ENCODE measurements at places on chromosomes 6 and 20. TPM values are rescaled to one million over a fixed set of nuclear protein-coding genes. Genes with fewer than 3 reads are reported as not detected.

The LEMD2 gene
- total RNA-seq: 34.4 TPM

The PARD6B gene
- 13.2 TPM for total RNA-seq

The GPX5 gene
- total RNA-seq: not detected

The MUC22 gene
- not detected for total RNA-seq

DNA sequence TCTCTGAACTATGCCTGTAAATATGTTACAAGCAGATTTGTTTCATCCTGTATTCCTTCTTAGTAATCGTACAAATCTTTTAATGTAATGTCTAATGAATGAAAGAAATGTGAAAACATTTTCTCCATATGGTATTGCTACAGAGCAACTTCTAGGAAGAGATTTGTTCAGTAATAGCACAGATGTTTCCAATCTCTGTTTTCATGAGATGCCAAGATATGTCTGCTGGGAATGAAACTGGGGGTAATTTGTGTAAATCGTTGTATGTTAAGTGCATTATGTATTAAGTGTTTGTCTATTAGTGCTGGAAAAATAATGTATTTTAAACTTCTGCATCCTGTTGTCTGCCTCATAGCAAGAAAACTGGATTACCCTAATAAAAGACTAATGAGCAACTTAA is 722.2 kb upstream of the EYS start:
- H3K4me3 ChIP-seq: no peak overlapping the region
- H3K27me3 ChIP-seq: no peaks in the 10 kb centered on the region
- H3K4me1 ChIP-seq: no peaks in the 10 kb centered on the region

DNA sequence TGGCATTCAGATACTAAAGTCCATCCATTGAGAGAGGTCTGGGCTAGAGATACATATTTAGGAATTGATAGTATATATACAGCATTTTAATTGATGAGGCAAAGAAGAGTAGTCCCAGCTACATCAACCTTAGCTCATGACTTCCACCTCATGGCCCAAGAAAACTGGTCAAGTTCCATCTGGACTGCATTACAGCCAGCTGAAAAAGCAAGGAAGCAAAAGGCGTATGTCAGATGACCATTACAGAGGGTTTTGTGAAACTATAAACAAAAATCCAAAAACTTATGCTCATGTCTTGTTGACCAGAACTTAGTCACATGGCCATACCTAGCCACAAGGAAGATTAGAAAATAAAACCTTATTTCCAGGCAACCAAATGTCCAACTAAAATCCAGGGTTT is 46.8 kb upstream of the RNF146 start:
- no peaks in the 10 kb centered on the region for H3K36me3 ChIP-seq
- no peaks in the 10 kb centered on the region for H3K4me1 ChIP-seq
- H3K27me3 ChIP-seq: no peaks in the 10 kb centered on the region
- H3K4me3 ChIP-seq: no peak overlapping the region

DNA sequence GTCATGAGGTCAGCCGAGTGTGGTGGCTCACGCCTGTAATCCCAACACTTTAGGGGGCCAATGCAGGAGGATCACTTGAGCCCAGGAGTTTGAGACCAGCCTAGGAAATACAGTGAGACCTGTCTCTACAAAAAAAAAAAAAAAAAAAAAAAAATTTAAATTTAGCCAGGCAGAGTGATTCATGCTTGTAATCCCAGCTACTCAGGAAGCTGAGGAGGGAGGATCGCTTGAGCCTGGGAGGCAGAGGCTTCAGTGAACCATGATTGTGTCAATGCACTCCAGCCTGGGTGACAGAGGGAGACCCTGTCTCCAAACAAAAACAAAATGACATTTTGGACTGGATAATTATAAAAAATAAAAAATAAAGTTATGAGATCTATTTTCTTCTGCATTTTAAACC is 56.2 kb downstream of the ADGRF1 start:
- H3K27ac ChIP-seq: no peak overlapping the region
- no peak overlapping the region for H3K4me3 ChIP-seq
- H3K36me3 ChIP-seq: no peaks in the 10 kb centered on the region
- no peaks in the 10 kb centered on the region for H3K4me1 ChIP-seq
- H3K27me3 ChIP-seq: no peaks in the 10 kb centered on the region

GRCh38 chr20:50360218-50360672 is 149.9 kb upstream of the PTPN1 start:
- DNase-seq: no peak
- no peaks in the 10 kb centered on the region for H3K4me1 ChIP-seq
- no peaks in the 10 kb centered on the region for H3K36me3 ChIP-seq
- no peaks in the 10 kb centered on the region for H3K27me3 ChIP-seq
- H3K4me3 ChIP-seq: no peak overlapping the region
- no peak overlapping the region for H3K27ac ChIP-seq

GRCh38 chr6:110778333-110778732 is 36.9 kb downstream of the CDK19 start:
- no peak overlapping the region for H3K27ac ChIP-seq
- no peaks in the 10 kb centered on the region for H3K36me3 ChIP-seq
- H3K27me3 ChIP-seq: no peaks in the 10 kb centered on the region
- DNase-seq: no peak
- H3K4me1 ChIP-seq: no peaks in the 10 kb centered on the region

- no peak overlapping the region for H3K4me3 ChIP-seq
- H3K36me3 ChIP-seq: no peaks in the 10 kb centered on the region
Observed at GRCh38 chr6:133724726-133725125, 164.2 kb upstream of the TCF21 start.

- no peaks in the 10 kb centered on the region for H3K36me3 ChIP-seq
- no peaks in the 10 kb centered on the region for H3K27me3 ChIP-seq
Observed at GRCh38 chr20:25699914-25700313, 3.3 kb upstream of the ZNF337 start.

- no peaks in the 10 kb centered on the region for H3K27me3 ChIP-seq
- no peak overlapping the region for H3K4me3 ChIP-seq
- DNase-seq: no peak
- H3K36me3 ChIP-seq: no peaks in the 10 kb centered on the region
- H3K27ac ChIP-seq: no peak overlapping the region
Observed at GRCh38 chr20:45110301-45110700, 4.7 kb downstream of the WFDC5 start.

- H3K36me3 ChIP-seq: no peaks in the 10 kb centered on the region
- no peaks in the 10 kb centered on the region for H3K27me3 ChIP-seq
- no peaks in the 10 kb centered on the region for H3K4me1 ChIP-seq
Observed at GRCh38 chr20:3464166-3464565, 6.7 kb upstream of the ATRN start.

GRCh38 chr20:19313342-19314069 is 101.1 kb downstream of the SLC24A3 start:
- DNase-seq: no peak
- H3K27me3 ChIP-seq: no peaks in the 10 kb centered on the region
- no peaks in the 10 kb centered on the region for H3K36me3 ChIP-seq
- H3K4me3 ChIP-seq: no peak overlapping the region
